Activated naive CD8-positive, alpha-beta T cell treated with anti-CD3 and anti-CD28 coated beads for 36 hours (primary cell): ENCODE measurements at places on chromosomes 5 and 9.

DNA sequence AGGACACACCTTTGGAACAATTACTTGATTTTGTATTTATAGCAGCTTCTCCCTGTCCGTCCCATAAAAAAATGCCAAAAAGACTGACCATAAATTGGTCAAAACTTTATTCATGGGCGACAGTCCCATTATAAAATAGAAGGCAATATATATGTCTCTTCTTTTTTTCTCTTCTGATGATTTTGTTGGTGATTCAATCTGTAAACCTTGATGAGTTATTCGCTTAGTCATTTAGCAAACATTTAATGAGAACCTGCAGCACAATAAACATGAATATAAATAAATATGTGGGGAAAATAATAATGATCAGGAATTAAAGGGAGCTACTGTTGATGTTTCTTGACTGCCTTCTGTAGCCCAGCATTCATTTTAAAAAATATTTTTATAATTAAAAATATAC is 356.4 kb upstream of the ACTBL2 start:
- no peak for DNase-seq

DNA sequence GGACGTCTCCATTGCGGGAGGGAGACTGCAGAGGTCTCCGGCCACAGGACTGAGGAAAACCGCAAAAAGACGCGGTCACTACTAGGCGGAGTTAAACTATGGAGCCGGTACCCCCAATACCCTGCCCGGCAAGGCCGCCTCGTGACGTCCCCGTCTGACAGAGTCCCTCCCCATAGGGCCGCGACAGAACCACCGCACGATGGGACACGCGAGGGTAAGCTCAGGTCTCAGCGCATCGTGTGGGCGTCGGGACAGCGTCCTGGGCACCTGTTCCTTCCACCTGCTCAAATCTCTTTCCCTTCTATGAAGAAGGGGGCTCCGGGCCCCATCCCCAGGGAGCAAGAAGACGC is 35.2 kb upstream of the GLDC start:
- DNase-seq = peak; percentile 81

DNA sequence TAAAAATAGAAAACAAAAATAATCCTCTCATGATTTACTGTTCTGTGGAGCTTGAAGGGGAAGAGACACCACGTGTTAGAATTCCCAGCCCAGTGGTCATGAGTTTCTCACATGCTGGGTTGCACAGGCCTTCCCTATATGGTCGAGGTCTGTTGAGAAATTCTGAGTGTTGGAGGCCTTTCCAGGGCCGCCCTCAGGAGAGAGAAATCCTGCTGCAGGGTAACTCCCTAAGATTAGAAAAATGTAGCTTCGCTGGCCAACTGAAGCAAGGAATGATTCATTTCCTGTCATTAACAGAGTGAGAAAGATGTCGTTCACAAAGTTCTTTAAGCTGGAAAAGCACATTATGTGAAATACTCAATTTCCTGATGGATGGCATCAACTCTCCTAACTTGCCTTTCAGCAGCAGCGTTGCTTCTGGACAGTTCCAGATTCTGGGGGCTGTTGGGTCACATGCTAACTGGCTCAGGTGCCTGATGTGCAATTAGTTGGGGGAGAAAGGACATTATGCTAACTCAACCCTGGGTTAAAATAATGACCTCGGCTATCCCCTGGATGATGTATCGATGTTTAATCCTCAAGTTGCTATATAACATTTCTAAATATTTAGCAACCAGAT is 104.8 kb upstream of the CD180 start:
- no peak for DNase-seq

DNA sequence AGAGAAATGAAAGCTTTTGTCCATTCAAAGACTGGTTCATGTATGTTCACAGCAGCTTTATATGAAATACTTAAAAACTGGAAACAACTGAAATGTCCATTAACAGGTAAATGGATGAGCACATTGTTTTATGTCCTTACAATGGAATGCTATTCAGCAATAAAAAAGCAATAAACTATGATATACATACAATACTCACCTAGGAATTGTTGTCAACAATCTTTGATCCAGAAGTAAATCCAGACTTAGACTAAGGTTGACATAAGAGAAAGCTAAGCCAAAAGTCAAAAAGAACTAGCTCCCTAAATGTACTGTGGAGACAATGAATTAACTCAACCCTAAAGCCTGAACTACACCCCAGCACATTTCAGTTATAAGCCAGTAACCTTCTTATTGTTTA is 54.9 kb downstream of the FBXL17 start:
- DNase-seq = no peak

GRCh38 chr5:140324041-140324600 is 21.2 kb upstream of the PFDN1 start:
- DNase-seq = no peak

DNA sequence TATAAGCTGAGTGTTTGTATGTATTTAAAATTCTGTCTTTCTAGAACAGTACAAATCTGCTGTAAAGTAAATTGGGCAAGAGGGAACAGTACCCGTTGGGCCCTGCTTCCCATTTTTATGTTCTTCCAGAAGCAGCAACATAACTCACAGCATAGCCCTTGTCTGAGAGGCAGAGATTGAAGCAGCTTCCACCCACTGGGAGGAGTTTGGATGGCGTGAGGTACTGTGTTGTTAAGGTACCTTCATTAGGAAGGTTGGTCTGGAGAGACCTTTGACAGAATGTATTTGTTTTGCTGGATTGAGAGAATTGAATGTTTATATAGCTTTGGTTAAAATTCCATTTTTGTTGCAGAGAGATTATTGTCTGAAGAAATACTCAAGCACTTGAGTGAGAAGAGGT is 24.8 kb downstream of the RAI14 start:
- DNase-seq = no peak

GRCh38 chr5:100643473-100643872 is 108.3 kb downstream of the FAM174A start:
- no peak for DNase-seq

DNA sequence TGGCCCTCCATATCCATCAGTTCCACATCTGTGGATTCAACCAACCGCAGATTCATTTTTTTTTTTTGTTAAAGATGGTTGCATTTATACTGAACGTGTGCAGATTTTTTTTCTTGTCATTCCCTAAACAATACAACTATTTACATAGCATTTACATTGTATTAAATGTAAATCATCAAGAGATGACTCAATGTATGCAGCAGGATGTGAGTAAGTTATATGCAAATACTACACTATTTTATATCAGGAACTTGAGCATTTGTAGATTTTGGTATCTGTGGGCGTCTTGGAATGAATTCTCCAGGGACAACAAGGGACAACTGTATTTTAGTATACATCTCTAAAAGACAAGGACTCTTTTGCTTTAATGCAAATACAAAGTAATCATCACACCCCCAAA is 299.2 kb upstream of the ZNF608 start:
- no peak for DNase-seq

DNA sequence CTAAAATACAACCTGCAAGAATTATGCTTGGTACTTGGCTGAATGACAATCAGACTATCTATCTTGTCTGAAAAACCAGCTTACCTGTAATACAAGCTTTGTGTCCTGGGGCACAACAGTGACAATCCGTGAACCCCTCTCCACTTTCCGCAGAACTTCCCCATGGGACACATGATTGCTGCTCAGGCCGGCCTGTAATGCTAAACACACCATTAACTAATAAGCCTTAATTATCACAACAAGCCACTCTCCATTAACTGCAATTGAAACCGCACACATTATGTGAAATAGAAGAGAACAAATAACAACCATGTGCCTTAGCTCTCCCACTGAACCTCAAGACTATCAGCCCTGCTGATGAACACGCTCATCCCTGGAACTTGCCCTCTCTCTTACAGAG is 33.7 kb downstream of the ELP1 start:
- no peak for DNase-seq

DNA sequence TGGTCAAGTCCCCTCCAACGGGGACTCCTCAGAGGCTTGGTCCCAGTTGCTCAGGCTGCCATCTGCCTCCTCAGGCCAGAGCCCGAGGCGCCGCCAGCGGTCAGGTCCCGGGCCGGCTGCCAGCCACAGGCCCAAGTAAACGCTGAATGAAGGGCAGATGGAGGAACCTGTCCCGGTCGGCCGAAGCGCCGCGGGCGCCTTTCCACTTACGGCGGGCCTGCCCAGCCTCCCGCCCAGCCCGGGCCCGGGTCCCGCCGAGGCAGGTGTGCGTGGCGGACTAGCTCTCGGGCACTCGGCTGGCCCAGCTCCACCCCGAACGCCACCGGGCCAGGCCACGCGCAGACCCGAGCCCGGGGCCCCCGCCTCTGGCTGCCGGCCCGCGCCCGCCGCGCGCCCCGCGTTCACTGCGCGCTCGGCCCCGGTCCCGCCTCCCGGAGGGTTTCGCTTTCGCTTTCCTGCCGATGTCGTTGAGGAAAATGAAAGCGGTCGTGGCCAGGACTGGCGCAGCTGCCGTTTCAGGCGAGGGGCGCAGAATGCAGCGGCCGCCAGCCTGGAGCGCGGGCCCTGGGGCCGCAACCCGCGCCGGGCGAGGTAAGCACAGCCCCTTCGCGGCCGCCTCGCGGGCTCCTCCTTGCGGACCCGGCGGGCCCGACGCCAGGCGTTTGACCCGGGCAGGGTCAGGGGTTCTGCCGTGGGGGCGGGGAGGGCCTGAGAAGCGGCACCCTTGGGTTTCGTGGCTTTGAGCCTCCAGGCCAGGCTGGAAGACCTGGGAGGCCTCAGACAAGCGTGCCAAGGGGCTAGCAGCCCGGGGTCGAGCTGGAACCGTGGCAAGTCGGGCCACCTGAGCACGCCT is 41.2 kb downstream of the SLC22A5 start:
- peak; percentile 91 for DNase-seq
